ENCODE measurements at places on chromosomes 12 and 14.

GRCh38 chr12:76922866-76923265, 44.0 kb upstream of the CSRP2 start:
- DNase-seq = no peak

DNA sequence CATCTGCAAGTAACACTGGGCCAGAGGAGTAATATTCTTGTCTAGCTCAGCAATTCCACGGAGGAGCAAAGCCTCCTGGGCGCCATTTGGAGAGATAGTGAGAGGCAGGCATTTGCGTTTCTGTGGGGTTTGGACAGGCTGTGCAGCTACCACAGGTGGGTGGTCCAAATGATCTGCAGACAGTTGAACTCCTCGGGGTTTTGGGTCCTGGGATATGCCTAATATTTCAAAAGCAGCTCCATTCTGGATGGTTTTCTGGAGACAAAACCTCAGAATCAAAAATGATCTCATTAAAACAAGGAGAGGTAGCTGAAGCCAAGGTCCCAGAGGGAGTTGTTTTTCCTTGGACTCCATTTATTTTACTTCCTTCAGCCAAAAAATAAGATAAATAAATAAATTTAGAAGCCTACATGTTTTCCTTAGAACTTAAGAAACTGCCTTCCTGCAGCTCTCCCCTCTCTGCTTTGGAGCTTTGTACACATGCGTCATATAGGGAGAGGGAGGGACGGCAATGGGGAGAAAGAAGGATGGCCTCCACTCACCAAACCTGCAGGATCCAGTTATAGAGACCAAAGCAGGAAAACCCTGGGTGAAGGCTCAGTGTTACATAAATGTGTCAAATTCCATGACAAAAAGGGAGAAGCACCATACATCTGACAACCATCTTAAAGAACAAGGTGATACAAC, 227.3 kb upstream of the DAAM1 start:
- no peak for DNase-seq

- DNase-seq = no peak
Observed at GRCh38 chr14:55740649-55740989, 160.6 kb downstream of the KTN1 start.

DNA sequence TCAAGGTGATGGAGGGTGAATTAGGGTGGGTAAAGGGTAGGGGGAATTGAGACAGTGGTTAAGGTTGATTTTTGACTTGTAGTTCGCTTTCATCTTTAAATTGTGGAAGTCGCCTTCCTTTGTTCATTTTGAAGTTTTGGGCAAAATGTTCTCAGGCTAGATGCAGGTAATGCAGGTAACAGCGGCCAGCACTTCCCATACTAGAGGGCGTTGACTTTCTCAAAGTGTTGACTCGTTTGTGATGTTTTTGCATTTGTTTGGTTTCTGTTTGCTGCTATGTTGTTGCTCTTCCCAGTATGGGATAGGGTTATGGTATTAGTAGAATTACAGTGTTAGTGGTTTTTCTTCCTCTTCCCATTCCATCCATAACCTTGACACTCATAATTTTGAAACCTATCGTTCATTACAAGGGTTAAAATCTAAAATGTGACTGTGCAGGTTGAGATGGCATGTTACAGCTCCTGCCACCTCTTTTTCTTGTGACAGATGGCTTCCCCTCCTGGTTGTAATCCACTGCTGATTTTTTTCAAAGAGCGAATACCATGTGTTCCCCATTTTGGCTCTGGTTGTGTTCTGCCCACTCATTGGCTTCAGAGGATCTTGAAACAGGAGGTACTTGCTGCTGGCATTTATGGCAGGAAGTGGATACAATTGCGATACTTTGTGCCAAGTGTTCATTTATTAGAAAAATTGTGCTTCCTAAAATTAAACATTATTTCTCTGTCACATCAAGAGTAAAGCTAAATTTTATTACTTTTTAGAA, 57.1 kb downstream of the ERC1 start:
- no peak for DNase-seq

GRCh38 chr12:107873223-107873622, 98.7 kb downstream of the ASCL4 start:
- DNase-seq = no peak

DNA sequence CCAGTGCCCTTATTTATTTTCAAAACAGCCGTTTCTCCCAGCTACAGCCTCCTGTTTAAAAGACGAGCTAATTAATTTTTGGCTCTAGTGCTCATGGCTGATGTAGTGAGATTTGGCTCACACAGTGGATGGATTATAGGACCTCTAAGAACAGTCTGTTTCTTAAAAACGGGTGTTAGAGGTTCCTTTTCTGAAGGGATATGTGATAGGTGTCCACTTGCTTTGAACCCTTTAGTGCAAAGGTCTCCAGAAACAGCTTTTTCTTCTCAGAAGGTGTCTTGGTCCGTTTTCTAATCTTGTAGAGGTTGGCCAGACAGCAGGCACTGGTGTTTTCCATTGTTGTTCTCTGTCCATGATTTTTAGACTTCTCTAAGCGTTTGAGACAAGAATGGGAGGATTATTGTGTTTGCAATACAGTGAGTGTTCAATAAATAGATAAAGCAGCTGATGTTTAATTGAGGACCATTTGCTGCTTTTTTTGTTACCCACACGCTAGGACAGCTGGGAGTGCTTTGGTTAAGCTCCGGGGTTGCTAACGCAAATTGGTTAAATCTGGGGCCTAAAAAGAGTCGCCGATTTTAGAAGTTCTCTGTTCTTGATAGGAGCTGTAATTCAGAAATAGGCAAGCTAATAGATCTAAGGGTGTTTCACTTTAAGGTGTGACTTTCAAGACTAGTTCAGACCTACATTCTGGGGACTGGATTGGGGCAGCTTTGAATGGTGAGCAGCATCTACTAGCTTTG, 1.0 kb downstream of the BORCS5 start:
- DNase-seq = no peak

DNA sequence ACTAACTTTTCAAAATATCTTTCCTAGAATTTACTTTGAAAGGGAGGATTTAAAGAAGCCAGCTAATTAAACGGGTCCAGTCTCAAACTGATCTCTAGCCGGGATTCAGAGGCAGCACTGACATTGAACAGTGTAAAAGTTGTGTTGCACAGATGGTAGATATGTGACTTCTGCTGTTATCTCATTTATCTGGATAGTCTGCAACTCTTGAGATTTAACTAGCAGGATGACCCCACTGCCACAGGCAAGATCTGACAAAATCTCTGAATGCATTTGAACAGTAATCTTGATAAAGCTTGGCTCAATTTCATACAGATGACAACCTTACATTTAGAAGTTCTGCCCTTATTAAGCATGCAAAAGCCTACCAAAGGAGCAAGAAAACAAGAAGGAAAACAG, 138.0 kb upstream of the CPNE8 start:
- DNase-seq = no peak

Data from naive B cell (primary cell).